ENCODE measurements at places on chromosomes 3 and 15.

DNA sequence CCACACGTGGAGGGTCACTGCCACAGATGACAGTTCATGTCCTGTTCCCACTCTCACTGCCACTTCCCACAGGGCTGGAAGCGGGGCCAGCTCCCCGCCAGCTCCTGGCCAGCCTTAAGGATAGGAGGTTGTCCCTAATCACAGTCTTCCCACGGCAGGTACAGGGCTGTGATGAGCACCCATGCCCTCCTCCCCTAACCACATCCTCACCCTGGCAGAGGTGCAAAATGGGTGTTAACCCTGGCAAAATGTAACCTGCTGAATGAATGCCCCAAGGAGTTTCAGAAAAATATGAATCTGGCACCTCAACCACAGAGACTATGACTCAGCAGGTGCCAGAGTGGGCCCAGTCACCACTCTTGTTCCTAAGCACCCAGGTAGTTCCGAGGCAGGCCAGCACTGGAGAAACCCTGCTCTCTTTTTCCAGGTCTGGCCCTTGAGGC lies 185.1 kb upstream of the TPM1 start:
- DNase-seq, result no peak

GRCh38 chr15:82572311-82572710 lies 32.1 kb upstream of the RPS17 start:
- no peak for DNase-seq

GRCh38 chr3:9248522-9249271 lies 749 bp downstream of the SRGAP3 start:
- DNase-seq, result peak; percentile 30

DNA sequence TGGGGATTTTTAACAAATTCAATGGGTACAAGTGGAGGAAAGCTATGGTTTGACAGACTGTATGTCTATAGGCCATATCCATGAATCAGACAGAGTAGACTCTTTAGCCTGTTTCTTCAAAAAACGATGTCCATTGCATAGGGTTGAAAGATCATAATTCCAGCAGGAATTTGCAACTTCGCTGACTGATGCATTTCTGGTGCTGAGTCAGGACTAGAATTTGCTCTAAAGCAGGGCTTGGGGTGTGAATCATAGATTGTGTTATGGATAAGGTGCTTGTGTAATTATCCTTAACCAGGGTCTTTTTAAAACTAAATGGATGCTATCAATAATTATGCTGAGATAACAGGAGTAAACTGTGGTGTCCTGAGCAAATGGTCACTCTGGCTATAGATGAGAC lies 200.4 kb upstream of the TBC1D5 start:
- DNase-seq, result peak; percentile 46

DNA sequence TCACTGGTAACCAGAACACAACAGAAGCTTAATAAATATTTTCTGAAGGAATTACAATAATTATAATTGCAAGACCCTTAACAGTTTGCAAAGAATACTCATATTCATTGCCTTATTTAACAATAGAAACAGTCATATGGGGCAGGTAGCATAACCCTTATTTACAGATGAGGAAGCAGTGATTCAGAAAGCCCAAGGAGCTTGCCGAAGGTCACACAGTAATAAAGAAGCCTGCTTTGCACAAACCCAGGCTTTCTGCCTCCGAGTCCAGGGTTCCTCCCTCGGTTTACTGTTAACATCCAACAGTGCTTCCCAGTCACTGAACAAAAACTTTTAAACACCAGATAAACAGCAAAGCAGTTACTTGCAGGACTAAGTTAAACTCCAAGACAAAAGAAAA lies 35.3 kb downstream of the SRGAP3 start:
- no peak for DNase-seq

DNA sequence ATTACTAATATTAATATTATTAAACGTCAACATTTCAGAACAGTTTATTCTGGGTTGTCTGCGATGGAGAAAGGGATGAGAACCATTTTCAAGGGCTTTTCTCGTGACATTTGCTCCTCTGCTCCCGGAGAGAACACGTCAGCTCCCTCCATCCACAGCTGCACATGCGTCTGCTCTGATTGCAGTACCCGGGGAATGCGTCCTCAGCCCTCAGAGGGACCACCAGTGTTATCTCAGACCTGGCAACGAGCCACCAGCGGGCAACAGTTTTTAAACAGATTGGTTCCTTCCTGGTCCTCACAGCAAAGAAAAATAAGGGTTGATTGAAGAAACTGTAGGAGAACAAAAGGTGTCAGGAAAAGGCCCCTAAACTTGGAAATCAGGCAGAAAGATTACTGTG lies 202.2 kb upstream of the ADAMTS9 start:
- no peak for DNase-seq

DNA sequence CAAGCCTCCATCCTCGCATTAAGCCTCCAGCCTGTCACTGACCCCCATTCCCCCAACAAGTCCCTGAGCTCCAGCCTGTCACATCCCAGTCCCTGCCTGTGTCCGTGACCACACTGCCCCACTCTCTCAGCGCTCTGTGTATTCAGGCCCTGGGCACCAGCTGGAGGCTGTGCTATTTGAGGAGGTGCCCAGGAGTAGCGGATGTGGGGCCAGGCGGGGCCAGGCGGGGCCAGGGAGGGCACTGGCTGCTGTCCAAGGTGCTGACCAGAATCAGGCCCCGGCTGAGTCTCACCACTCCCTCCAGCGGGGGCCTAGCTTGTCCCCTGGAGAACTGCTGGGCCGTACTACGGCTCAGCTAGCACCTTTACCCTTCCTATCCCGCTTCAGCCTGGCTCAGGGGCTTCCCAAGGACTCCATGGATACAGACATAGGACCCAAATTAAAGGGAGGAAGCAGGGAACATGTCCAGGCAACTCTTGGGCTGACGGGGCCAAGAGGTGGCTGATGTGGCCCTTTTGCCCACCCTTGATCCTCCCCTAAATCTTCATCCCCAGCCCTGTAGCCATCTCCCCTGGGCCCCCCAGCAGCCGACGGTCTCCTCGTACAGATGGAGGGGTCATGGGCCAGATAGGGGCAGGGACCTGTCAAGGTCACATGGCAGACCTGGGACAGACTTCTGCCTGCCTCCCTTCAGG lies 1.1 kb downstream of the HHATL start:
- DNase-seq, result peak; percentile 54

DNA sequence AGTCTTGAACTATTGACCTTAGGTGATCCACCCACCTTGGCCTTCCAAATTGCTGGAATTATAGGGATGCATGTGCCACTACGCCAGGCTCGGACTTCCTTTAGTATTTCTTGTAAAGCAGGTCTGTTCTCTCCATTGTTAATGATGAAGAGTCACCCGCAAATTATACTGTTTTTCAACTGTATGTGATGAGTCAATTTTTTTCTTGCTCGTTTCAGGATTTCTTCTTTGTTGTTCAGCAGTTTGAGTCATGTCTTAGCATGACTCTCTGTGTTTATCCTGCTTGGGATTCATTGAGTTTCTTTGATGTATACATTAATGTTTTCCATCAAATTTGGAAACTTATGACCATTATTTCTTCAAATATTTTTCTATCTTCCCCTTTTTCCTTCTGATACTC lies 28.9 kb downstream of the GRAMD1C start:
- DNase-seq, result peak; percentile 78

DNA sequence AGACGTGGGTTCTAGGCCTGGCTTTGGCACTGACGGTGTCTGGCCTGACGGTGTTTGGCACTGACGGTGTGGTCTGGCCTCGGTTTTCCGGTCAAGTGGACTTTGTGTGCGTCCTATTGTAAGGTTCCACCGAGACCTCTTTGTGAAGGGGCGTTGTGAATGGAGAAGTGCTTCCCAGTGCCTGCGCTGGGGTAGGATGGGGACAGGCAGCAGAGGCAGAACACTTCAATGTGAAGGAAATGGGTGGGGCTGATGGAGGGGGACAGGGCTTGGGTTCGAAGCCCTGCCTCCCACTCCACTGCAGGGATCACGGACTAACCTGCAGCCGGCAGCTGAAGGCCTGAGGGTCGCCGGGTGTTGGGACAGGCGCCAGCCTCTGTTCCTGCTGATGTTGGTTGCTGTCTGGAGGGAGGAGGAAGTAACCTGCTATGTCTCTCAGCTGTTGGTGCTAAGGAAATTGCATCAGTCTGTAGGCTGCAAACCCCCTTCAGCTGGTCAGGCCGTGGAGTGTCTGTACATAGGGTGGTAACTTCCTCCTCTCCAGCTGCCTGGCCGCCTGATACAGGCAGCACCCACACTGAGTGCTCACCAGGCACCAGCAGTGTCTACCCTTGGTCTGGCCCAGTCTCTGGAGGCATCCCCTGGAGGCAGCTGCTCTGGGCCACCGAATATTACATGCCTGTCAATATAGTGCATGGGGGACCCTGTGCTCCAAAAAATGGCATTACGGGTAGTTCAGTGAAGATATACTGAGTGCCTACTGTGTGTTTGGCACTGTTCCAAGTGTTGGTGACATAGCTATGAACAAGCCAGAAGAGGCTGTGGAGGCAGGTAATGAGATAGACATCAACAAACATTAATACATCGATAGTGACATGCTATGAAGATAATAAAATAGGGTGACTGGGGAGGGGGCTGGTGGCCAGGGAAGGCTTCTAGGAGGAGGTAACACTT lies 1.1 kb downstream of the TM6SF1 start:
- no peak for DNase-seq

All from RKO (cell line).